Occipital lobe (tissue), 3 donors: ENCODE measurements at places on chromosomes 13 and 19.

DNA sequence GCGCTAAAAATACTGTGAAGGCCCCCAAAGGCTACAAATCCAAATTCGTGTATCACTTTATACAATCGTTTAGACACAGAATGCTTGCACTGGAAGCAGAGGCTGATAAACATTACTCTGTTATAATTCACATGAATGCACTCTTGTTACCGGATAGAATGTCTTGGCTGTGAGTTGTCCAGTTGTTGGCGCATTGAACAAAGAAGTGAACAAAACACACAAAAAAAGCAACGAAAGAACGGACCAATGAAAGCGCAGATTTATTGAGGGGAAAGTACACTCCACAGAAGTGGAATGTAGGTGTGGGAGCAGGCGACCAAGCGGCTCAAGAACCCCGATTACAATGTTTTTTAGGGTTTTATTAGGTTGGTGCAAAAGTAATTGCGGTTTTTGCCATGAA is 529 bp upstream of the ZNF418 start:
- DNase-seq = no peak

DNA sequence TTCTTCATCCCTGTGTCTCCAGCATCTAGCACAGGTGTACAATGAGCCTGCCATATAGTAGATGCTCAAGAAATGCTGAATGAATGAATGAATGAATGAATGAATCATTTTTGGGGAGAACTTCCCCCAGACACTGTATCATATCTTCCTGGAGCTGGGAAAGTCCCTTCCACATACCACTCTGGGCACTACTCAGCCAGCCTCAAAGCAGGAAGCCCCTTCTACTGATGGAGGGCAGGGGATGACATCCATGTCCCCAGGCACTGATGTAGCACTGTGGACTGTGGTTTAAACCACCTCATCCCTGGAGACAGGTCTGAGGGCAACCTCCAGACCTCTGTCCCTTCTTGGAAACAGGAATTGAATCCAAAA is 4.8 kb downstream of the GNA15 start:
- DNase-seq = no peak

- no peak for DNase-seq
Measured at GRCh38 chr19:39296906-39297305, 699 bp downstream of the IFNL1 start.

GRCh38 chr13:34734932-34735331 is 207.1 kb upstream of the NBEA start:
- DNase-seq = no peak

DNA sequence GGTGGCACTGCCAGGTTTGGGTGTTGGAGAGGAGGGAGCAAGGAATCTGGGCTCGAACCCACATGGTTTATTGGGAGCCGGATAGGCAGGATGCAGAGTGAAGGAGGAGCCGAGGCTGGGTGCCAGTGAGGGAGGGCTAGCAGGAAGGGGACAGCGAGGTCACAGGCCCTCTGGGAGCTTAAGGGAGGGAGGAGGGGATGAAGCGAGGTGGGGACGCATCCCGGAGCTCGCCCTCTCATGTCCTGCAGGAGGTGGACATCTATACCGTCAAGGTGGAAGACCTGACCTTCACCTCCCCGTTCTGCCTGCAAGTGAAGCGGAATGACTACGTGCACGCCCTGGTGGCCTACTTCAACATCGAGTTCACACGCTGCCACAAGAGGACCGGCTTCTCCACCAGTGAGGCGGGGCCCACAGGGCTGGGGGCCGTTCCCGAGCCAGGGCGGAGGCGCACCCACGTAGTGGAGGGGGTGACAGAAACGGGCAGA is 3.5 kb upstream of the ADM5 start:
- no peak for DNase-seq

- DNase-seq = no peak
Measured at GRCh38 chr13:34161931-34162543, 344.1 kb downstream of the RFC3 start.

- no peak for DNase-seq
Measured at GRCh38 chr13:36059321-36059720, 71.9 kb downstream of the DCLK1 start.

DNA sequence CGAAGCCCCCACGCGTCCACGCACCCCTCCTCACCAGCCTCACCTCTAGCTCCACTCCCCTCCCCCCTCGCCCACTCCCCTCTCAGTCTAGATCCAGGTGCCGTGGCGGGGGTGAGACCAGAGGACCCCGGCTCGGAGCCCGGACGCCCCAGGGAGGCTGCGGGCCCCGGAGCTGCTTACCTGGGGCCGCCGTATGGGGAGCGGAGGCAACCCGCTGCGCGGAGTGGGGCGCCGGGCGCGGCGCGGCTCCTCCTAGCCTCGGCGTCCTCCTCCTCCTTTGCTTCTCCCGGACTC is 353 bp downstream of the ENOX1 start:
- DNase-seq = no peak

DNA sequence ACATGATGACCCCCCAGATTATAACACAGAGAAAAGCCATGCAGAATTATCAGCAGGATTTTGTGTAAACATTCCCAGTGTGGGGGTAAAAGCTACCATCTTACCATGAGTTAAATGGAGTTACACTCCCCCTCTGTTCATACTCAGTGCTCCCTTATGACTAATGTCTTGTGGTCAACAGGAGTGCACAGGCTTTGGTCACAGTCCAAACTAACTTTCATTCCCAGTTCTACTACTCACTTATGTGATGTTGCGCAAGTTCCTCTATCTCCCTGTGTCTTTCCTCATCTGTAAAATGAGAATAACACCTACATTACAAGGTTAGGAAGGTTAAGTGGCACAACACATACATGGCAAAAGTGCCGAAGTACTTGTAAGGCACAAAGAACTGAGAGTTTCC is 277.9 kb downstream of the RBM26 start:
- DNase-seq = no peak

- no peak for DNase-seq
Measured at GRCh38 chr19:15393963-15394362, 14.4 kb upstream of the AKAP8 start.

- no peak for DNase-seq
Measured at GRCh38 chr19:50275577-50276368, 53.4 kb downstream of the KCNC3 start.
